T-helper 2 cell (primary cell): ENCODE measurements at places on chromosomes 6 and 20.

DNA sequence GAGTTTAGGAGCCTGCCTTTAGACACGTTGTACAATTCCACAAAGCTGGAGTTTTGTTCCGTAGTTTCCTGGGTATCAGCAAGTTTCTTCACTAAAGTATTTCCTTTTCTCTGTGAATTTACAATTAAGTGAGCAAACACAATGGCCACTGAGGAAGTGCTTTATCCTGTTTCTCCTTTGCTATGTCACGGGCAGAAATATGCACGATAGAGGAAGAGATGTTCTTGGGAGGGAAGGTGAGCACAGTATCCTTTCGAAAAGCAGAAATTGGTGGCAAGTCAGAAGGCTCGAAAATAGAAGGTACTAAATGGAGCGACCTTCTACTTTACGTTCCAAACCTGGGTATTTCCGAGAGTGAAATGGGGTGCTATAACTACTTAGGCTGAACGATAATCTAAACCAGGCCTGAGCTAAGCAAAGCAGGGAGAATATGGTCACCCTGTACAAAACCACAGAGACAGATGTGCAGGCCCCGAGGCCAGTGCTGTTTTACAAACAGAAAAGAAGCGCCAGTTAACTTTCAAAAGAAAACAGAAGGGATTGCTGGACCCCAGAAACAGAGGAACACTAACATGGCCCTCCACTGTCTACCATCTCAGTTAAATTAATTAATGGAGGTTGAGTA lies 259.6 kb downstream of the TBC1D7 start:
- no peak for DNase-seq

DNA sequence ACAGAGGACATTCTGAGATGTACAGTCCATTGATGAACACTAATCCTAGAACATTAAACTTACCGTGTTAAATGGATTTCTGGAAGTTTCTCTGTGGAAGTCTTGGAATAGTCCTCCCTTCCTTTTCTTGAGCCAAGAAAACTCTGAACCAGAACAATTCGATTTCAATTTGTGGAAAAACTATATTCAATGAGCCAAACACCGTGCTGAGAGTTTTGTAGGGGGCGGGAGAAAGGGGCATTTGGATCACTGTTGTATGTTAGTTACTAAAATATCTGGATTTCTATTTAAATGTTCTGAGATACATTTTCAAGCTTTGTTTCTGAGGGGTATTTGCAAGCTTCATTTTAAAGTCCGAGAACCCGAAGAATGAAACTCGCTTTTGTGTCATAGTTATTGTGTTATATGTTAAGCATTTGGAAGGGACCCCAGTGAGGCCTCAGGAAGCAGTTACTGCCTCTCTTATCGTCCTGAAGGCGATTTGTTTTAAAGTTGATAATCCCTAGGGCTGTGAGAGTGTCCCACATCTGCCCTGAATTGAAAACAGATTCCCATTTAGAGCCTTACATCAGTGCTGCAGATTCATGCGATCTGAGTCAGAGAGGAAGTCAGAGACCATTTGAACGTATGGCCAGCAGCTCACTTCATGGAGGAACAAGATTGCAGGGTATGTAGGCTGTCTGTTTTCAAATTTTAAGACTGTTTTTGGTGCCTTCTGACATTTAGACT lies 70.8 kb upstream of the SASH1 start:
- DNase-seq = no peak

DNA sequence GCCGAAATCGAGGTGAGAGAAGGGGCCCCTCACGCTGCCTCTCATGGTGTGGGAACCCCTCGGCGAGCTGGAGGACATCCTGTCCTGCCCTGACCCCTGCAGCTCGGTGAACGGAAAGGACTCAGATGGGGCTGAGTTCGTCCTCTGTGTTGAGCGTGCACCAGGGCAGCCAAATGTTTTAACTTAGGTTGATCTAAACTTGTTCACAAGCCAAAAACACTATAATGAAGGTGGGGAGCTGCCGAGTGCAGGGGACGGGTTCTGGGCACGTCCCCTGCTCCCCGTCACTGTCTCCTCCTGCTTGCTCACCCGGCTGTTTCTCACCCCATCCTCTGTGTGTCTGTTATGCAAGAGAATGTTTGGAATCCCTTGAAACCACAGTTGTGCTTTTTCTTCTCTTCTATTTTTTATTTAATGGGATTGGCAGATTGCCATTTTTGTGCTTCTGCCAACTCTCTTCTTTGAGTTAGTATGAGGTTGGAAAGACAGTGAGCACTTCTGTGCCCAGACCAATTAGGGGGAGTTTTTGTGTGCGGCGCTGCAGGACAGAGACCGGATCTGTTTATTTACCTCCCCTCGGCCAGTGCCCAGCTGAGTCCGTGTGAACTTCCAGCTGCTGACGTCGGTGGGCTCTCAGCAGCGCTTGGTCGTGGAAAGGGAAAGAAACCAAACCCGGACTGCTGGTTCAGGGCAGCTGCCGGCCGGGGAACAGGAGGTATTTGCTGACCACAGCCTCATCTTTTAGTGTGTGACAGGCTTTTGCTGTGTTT lies 158.1 kb downstream of the DTNBP1 start:
- no peak for DNase-seq

- no peak for DNase-seq
Measured at GRCh38 chr6:49787176-49787575, at the start of gene PGK2. Gene PGK2 (minus strand): TSS chr6:49787285. CDS start chr6:49787187, 98 bp downstream.

DNA sequence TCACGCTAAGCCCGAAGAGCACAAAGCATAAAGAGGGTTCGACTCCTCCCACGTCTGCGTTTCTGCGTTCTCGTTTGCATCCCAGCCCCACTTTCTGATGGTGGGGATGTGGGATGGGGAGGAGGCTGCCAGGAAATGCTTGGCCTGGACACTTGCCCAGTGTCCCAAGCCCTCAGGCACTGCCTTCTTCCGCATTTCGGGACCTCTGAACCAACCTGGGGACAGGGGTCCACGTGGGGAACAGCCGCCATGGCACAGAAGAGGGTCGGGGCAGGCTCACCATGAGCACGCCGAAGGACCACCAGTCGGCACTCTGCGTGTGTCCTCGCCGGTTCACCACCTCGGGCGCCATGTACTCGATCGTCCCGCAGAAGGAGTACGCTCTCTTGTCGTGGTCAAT lies 88.2 kb downstream of the RAMACL start:
- no peak for DNase-seq

DNA sequence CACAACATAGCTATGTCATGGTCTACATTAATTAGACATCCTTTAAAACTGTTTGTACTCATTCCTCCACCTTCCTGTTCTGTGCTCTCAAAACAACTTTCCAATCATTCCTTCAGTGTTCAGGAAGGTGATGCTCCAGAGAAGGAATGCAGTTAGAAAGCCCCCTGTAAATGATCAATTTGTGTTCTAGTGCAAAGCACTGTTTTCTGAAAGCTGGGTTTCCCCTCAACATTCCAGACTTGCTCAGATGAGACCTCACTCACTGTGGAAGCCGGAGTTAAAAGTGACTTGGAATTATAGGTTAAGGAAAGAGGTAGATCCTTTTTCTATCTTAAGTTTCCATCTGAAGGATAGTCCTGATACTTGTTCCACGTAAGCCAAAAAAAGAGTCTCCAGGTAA lies 95.9 kb downstream of the BMP2 start:
- no peak for DNase-seq

DNA sequence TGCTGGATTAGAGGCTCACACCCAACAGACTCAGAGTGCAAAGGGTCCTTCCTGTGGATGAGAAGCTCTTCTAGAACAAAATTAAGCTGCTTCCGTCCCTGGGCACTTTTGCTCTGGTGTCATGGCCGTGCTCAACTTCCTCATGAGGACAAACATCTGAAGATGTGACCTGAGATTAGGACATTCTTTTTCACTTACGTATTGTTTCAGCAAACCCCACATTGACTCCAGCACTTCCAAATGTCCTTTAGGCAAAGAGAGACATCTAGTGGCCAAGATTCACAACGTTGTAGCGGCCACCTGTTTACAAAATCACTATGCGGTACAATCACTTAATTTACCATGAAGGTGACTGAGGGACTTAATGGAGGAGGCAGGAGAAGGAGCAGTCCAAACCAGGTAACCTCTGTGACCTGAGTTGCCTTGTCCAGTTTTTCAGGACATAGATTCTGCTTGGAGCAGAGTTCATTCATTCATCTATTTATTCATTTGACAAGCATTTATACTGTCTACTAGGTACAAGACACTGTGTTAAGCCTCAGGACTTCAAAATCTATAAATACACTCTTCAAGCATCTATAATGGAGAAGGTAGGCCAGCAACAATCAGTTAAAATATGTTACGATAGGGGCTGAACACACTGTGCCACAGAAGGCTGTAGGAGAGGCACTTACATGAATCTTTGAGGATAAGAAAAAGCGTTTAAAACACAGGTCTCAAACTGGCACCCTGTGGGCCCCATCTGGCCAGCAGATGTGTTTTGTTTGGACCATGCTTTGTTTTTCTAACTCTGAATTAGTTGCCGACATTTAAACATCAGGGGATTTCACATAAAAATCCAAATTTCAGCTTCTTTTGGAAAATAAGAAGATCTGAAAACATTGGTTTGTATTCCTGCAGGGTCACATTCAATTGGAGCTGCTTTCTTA lies 5.6 kb upstream of the ADGRF1 start:
- DNase-seq = peak; percentile 73

DNA sequence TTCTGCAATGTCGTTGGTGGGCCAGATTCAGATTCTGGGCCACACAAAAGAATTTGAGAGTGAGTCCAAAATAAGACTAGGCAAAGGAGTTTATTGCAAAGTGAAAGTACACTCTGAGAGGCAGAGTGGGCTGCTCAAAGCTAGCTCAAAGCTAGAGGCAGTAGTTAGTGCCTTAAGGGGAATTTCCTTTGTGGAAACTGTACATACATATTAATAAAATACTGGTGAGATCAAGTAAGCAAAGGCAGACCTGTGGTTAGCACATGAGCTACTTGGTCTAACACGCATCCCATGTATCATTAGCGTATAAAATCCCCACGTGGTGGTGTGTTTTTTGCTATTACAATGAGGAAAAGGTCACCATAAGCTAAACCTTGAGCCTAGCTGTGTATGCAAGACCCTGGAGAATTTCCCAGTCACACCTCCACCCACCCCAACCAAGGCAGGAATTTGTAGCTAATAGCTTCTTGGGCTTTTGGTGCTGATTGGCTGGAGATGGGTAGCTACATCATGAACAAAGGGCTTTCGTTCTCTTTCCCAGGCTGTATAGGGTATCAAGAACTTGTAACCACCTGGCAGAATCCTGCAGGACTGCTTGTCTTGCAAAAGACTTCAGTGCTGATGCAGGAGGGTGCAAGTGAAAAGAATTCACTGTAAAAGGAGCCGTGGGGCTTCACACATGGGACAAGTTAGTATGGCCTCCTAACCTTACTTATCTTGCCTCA lies 14.7 kb upstream of the TRIM26 start:
- DNase-seq = no peak

DNA sequence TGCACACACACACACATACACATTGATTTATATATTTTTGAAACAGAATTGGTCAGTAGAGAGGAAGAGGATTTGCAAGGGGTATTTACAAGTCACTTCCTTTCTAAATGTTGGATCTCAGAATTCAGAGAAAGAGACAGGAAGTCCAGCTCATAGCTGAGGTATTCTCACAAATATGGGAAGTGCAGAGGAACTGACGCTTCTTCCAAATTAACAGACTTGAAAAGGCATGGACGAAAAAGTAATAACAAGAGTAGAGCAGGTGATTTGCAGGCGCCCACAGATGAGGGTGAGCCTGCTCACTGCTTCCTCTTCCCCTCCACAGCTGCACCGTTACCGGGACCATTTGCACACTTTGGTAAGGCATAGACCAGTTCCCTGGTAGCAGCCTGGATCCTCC lies 246.4 kb downstream of the PHACTR1 start:
- no peak for DNase-seq

DNA sequence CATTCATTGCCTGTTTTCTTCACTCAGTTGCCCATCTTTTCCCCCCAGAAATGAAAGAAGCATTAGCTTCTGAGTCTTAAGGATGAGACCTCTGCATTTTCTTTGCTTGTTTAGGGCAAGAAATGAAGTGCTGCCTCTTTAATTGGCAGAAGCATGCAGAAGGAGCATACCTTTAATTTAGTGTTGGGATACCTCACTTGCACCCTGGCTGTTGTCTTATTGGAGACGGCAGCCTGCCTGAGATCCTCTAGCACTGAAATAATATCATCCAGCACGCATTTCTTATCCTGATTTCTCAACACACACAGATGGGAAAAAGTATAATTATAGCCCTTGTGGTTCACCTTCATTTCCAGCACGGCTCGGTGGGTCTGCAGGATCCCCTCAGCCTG lies 43.1 kb downstream of the PTCHD4 start:
- DNase-seq = no peak

GRCh38 chr6:95879856-95880255 lies 135.9 kb upstream of the FUT9 start:
- no peak for DNase-seq

GRCh38 chr6:77089776-77090175 lies 373.5 kb downstream of the HTR1B start:
- DNase-seq = no peak

DNA sequence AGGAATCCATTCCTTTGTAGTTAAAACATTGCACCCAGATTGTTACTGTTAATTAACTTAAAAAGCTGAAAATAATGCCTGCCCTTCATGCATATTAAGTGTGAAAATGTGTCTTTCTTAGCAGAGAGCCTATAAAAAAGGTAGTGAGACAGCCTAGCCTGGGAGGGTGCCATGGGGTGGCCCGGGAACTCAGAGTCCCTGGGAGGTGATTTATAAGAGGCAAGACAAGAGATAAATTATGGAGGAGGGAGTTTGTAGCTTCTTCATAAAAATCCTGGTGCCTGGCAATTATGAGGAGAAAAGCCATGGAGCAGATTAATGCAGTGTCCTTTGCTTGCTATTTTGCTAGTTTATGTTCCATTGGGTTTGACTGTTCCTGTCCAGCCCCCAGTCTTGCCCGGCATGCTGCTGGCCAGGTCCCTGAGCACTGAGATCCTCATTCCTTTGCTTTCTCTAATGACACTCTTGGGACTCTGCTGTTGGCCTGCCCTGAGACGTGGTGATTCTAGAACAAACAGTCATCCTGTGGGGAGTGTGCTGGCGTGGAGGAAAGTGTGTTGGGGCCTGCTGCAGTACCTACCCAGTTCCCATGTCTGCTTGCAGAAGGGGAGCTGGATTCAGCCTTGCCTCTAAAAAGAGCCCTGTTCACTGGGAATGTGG lies 4.2 kb downstream of the MLN start:
- DNase-seq = no peak

- no peak for DNase-seq
Measured at GRCh38 chr20:3751305-3751674, 16.3 kb downstream of the ADISSP start.
